KG1 (cell line): ENCODE measurements at places on chromosomes 5 and 9.

DNA sequence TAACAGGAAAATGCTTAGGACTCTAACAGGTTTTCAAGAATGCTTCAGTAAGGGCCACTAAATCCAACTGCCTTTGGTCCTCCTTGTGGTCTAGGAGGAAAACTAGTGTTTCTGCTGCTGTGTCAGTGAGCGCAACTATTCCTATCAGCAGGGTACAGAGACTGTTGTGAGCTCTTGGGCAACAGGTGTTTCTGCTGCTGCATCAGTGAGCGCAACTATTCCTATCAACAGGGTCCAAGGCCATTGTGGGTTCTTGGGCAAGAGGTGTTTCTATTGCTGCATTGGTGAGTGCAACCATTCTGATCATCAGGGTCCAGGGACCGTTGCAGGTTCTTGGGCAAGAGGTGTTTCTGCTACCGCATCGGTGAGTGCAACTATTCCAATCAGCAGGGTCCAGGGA lies 256.3 kb downstream of the CDH10 start:
- DNase-seq = no peak

DNA sequence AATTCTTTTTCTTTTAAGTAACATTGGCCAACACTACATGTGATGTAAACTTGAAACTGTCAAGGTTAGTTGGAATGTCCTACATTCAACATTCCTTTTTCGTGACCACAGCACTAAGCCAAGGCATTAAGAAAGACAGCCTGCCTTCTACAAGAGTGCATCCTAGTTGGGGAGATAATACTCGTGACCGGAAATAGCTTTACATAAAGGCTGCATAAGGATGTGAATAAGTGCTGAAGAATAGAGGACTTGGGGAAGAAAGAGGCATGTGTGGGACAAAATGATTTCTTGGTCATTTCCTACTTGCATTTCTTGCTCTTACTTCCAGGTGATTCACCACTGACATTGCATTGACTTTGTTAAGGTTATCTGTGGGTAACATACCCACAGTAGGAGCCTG lies 282.0 kb downstream of the DMRT2 start:
- DNase-seq = no peak

- no peak for DNase-seq
Measured at GRCh38 chr5:163248871-163249270, 188.5 kb upstream of the CCNG1 start.

GRCh38 chr5:122150215-122150614 lies 20.9 kb downstream of the ZNF474 start:
- DNase-seq = no peak

- DNase-seq = no peak
Measured at GRCh38 chr5:31664566-31664965, 25.6 kb downstream of the PDZD2 start.

GRCh38 chr5:57174890-57175510 lies 1.1 kb downstream of the GPBP1 start:
- no peak for DNase-seq

- DNase-seq = no peak
Measured at GRCh38 chr5:167688341-167689130, 602.9 kb upstream of the WWC1 start.

DNA sequence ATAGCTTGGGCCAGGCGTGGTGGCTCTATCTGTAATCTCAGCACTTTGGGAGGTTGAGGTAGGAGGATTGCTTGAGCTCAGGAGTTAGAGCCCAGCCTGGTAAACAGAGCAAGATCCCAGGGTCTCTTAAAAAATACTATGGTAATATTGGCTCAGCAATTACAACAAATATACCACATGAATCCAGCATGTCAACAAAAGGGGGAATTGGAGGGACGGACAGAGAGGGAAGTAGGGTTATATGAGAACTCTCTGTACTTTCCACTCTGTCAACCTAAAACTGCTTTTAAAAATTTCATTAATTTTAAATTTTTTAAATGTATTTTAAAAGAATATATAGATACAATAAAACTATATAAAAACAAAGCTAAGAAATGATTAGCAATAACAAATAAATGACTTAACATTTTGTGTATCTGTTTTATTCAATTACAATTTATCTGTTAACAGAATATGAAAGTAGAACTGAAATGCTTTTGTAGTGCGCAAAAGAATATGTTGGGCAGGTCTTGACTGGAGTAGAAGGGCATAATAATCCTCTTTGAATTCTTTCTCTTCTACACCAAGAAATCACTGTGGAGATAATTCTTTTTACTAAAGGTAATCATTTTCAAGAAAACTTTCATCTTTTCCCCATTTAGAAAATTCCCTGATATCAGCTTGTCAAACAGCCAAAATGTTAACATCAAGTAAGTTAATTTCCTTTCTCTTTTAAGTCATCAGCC lies 12.9 kb upstream of the CDC42SE2 start:
- DNase-seq = no peak

GRCh38 chr5:105849701-105850100 lies 1821.0 kb downstream of the EFNA5 start:
- no peak for DNase-seq

- DNase-seq = no peak
Measured at GRCh38 chr5:139443831-139444453, 4.6 kb upstream of the DNAJC18 start.

DNA sequence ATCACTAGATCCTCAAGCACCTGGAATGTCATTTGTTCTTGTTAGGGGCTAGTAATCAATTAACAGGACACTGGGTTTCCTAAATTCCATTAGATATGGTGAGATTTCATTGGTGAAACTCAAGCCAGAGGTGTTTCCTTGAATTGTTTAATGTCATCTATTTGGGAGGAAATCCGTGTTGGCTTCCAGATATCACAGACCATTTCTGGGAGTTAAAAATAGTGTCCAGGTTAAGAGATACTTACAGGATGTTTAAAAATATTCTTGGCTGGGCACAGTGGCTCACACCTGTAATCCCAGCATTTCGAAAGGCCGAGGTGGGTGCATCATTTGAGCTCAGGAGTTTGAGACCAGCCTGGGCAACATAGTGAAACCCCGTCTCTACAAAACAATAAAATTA lies 688.3 kb upstream of the WWC1 start:
- DNase-seq = no peak

GRCh38 chr9:4838189-4838546 lies 45.4 kb downstream of the RCL1 start:
- no peak for DNase-seq

GRCh38 chr9:97563458-97564135 lies 62.1 kb downstream of the TMOD1 start:
- no peak for DNase-seq

GRCh38 chr5:37714756-37715155 lies 125.1 kb downstream of the GDNF start:
- no peak for DNase-seq

GRCh38 chr5:138875946-138876345 lies 811 bp upstream of the LRRTM2 start:
- DNase-seq = no peak

DNA sequence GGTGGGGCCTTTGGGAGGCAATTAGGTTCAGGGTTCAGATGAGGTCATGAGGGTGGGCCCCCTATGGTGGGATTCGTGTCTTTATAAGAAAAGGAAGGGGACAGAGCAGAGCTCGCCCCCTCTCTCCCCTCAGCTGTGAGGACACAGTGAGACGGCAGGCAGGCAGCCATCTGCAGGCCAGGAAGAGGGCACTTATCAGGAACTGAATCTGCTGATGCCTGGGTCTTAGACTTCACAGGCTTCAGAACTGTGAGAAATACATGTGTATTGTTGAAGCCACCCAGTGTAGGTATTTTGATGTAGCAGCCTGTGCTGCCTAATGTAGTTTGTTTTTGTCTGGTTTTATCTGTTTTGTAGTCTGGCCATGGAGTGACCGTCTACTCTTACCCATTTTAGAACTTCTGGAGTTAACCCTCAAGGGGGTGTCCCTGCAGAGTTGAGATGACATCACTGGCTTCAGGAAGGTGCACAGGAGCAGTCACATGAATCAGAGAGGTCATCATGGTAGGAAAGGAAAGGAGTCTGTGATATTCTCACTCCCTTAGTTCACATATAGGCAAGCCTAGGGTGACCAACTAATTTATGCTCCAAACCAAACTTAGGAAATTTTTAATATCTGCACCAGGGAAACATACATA lies 71.0 kb downstream of the LRRC70 start:
- DNase-seq = no peak

- no peak for DNase-seq
Measured at GRCh38 chr9:109369285-109369684, 48.4 kb upstream of the EPB41L4B start.
